Upper lobe of left lung (tissue), 6 donors: ENCODE measurements at places on chromosomes 13 and 19. TPM values are rescaled to one million over a fixed set of nuclear protein-coding genes. Genes with fewer than 3 reads are reported as not detected.

- no peak for DNase-seq
- no peaks in the 10 kb centered on the region for H3K4me1 ChIP-seq
- no peaks in the 10 kb centered on the region for H3K36me3 ChIP-seq
- no peaks in the 10 kb centered on the region for H3K27me3 ChIP-seq
Observed at GRCh38 chr13:112530861-112531260, 57.1 kb downstream of the TUBGCP3 start.

DNA sequence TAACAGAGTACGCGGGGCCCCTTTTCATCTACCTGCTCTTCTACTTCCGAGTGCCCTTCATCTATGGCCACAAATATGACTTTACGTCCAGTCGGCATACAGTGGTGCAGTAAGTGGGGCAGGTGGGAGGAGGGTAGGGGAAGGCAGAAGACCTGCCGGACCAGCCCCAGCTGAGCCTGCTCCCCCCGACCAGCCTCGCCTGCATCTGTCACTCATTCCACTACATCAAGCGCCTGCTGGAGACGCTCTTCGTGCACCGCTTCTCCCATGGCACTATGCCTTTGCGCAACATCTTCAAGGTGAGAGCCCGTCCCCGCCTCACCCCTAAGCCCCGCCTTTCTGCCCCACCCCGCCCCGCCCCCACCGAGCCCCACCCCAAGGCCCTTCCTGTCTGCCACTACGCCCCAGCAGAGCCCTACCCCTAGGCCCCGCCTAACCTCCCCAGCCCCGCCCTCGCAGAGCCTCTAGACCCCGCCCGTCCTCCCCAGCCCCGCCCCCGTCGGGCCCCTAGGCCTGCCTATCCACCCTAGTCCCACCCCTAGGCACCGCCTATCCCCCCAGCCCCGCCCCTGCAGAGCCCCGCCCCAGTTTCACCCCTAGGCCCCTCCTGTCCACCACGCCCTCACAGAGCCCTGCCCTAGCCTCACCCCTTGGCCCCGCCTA is 7.7 kb downstream of the NDUFB7 start:
- peaks cover 15% of the 10 kb centered on the region for H3K36me3 ChIP-seq
- no peak overlapping the region for H3K27ac ChIP-seq
- H3K4me3 ChIP-seq: no peak overlapping the region

GRCh38 chr13:21420706-21421105 is 38.4 kb downstream of the ZDHHC20 start:
- no peaks in the 10 kb centered on the region for H3K27me3 ChIP-seq
- no peak for DNase-seq
- H3K27ac ChIP-seq: no peak overlapping the region

DNA sequence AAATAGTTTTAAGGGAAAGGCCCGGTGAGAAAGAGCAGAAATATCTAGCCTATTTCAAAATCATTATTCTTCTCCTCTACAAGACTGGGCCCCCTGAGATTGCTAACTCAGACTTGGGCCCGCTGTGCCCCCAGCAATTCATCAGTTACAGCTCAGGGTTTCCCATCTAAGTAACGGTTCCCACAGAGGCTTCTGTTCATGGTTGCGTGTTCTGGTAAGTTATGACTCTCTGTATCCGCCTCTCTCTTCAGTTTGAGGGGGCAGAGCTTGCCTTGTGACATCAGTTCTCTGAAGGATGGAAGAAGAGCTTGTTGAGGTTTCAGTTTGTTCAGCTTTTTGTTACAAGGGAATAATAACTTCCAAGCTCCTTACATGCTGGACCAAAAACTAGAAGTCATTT is 11.6 kb downstream of the ZNF57 start:
- no peak for DNase-seq
- H3K27ac ChIP-seq: no peak overlapping the region
- H3K36me3 ChIP-seq: peaks cover 10% of the 10 kb centered on the region
- no peaks in the 10 kb centered on the region for H3K4me1 ChIP-seq

DNA sequence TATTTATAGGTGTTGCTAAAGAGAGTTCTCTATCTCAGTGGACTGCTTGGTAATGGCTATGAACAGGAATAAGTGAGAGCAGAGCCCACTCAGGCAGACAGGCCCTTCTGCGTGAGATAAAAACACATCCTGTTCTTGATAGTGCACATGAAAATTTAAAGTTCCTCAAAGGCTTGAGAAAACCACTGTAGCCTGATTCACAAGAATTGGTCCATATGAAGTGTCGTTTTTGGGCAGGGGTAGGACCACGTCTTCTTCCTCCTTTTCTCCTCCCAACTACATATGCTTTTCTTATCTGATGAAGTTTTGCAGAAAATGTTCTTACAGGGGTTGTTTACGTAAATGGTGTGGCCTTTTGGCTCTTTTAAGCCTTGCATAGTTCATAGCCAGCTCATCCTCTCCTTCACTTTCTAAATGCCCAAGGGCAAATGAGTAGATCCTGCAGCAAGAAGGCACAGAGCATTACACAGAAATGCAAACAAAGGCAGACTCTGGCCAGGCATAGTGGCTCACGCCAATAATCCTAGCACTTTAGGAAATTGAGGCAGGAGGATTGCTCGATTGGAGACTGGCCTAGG is 53.8 kb downstream of the RNF6 start:
- H3K27me3 ChIP-seq: no peaks in the 10 kb centered on the region
- DNase-seq: no peak
- no peak overlapping the region for H3K4me3 ChIP-seq
- no peaks in the 10 kb centered on the region for H3K4me1 ChIP-seq
- H3K27ac ChIP-seq: no peak overlapping the region
- no peaks in the 10 kb centered on the region for H3K36me3 ChIP-seq

- H3K36me3 ChIP-seq: no peaks in the 10 kb centered on the region
- no peak overlapping the region for H3K27ac ChIP-seq
- no peak overlapping the region for H3K4me3 ChIP-seq
- H3K27me3 ChIP-seq: no peaks in the 10 kb centered on the region
- no peak for DNase-seq
- no peaks in the 10 kb centered on the region for H3K4me1 ChIP-seq
Observed at GRCh38 chr19:27997069-27997468, 1215.9 kb downstream of the UQCRFS1 start.

DNA sequence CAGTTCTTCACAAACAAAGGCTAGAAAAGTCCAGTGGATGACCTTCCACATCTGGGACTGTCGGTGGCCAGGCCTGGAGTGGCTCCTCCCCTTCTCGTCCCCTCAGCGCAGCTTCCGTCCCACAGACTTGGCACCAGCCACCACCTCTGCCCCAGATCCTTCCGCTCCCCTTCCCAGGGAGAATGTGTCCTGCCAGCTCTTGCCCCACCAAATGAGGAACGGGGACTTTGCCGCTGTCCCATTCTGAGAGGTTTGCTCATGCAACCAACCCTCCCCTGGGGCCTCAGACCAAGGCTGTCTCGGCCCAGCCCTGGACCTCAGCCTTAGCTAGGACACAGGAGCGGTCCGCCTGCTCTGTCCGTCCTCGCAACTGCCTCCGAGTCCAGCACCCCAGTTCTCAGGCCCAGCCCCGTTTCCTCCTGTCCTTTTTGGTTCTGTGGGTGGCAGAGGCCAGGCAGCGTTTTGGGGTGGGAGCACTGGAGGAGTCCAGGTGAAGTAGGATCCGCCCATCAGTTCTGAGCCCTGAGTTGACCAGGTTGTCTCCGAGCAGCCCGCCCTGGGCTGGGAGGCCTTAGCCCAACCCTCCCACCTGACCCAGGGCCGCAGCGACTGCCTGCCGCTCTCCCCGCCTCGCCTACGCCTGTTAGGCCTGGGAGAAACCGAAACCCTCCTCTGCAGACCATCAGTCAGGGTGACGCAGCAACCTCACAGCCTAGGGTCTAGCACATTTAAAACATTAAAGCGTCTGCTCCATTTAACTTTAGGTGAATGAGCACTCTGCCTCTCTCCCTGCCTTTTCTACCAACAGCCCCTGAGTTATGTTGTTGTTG is 284.3 kb downstream of the FOXO1 start:
- H3K4me3 ChIP-seq: no peak overlapping the region
- H3K4me1 ChIP-seq: no peaks in the 10 kb centered on the region
- no peaks in the 10 kb centered on the region for H3K36me3 ChIP-seq
- DNase-seq: no peak

DNA sequence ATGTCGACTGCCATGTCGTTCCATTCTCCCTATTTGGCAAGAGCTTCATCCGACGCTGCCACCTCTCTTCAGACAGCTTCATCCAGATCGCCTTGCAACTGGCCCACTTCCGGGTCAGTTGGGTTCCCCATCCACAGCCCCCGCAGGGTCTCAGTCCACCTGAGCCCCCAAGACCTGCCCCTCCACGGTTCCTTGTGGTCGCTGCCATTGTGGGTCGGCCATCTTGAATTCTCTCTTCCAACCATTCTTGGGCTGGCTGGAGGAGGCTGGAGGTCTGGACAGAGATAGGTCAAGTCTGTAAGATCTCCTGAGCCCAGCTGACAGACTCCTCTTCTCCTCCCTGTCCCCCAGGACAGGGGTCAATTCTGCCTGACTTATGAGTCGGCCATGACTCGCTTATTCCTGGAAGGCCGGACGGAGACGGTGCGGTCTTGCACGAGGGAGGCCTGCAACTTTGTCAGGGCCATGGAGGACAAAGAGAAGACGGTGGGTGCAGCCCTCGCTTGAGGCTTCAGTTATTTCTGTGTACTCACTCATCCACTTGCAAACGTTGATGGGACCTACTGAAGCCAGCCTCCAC is 19.5 kb downstream of the CPT1C start:
- no peak overlapping the region for H3K4me3 ChIP-seq
- no peaks in the 10 kb centered on the region for H3K36me3 ChIP-seq

DNA sequence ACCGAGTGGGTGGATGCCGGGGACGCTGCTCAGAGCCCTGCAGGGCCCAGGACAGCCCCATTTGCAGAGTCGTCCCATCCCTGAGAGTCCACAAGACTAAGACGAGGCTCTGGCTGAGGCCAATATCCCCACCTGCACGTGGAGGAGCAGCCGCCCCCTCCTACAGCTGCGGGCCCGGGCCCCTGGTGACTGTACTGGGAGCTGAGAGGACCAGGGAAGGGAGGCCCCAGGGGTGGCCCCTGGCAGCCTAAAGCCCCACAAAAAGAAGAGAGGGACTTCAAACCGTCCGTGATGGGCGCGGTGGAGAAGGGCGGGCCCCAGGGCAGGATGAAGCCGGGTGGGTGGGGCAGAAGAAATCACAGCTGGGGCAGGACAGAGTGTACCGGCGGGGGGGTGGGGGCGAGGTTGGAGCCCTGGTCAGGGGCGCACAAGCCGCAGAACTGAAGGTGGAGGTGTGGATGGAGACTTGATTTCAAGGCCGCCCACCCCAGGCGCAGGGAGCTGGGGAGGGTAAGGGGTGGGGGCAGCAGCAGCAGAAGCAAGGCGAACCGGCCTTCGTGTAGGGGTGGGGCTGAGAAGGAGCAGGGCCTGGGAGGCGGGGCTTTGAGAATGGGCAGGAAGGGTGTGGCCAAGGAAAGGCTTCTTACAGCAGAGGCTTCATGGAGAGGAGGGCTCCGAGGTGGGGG is 12.9 kb downstream of the CFD start:
- H3K36me3 ChIP-seq: peaks cover 81% of the 10 kb centered on the region
- no peaks in the 10 kb centered on the region for H3K27me3 ChIP-seq
- DNase-seq: peak; percentile 48
- H3K4me3 ChIP-seq: no peak overlapping the region

GRCh38 chr13:25046985-25047511 is 48.9 kb upstream of the PABPC3 start:
- H3K4me1 ChIP-seq: peaks cover 8% of the 10 kb centered on the region
- no peaks in the 10 kb centered on the region for H3K27me3 ChIP-seq
- no peak overlapping the region for H3K27ac ChIP-seq
- peak overlapping the region; percentile 19 for H3K4me3 ChIP-seq
- peak; percentile 82 for DNase-seq

GRCh38 chr19:36528921-36529518 is 949 bp upstream of the ZNF260 start:
- peaks cover 8% of the 10 kb centered on the region for H3K36me3 ChIP-seq
- H3K27me3 ChIP-seq: no peaks in the 10 kb centered on the region
- peak overlapping the region; percentile 62 for H3K4me3 ChIP-seq
- no peak for DNase-seq
- peaks cover 13% of the 10 kb centered on the region for H3K4me1 ChIP-seq

- H3K36me3 ChIP-seq: no peaks in the 10 kb centered on the region
- no peak overlapping the region for H3K27ac ChIP-seq
- DNase-seq: no peak
- H3K4me1 ChIP-seq: peaks cover 13% of the 10 kb centered on the region
- no peaks in the 10 kb centered on the region for H3K27me3 ChIP-seq
Observed at GRCh38 chr19:36420961-36421748, 2.7 kb upstream of the ZFP82 start.

- H3K4me3 ChIP-seq: no peak overlapping the region
- no peaks in the 10 kb centered on the region for H3K27me3 ChIP-seq
- no peak for DNase-seq
- no peaks in the 10 kb centered on the region for H3K4me1 ChIP-seq
- no peaks in the 10 kb centered on the region for H3K36me3 ChIP-seq
Observed at GRCh38 chr13:46313024-46313423, 74.0 kb downstream of the RUBCNL start.

DNA sequence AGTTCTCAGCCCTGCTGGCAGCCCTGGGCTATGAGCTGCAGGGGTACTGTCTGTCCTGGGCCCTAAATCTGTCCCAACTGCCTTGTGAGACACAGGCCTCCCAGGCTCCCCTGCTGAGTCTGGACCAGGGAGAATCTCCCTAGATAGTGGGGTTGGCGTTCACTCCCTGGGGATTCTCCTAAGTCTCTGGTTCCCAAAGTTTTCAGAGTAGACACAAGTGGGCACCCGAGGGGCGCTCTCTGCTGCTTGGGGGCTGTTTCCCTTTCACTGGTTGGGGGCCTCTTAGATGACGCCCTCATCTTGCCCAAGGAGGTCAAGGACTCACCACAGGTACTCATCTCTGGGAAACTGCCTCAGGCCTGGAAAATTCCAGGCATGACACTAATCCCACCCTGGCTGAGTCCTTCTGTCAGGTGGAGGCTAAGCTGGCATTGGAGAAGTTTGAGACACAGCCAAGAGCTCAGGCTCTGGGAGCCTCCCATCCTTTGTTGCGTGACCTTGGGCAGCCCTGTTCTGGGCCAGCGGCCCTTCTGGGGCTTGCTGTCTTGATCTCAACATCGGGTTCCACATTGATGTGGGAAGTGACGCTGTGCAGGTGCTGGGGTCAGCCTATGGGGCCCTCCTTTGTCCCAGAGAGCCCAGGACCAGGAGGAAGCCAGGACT is 3.9 kb downstream of the RPL18A start:
- no peaks in the 10 kb centered on the region for H3K27me3 ChIP-seq
- peaks cover 39% of the 10 kb centered on the region for H3K36me3 ChIP-seq
- no peak for DNase-seq
- H3K27ac ChIP-seq: no peak overlapping the region
- peaks cover 16% of the 10 kb centered on the region for H3K4me1 ChIP-seq

GRCh38 chr19:35549174-35549788 is 3.9 kb downstream of the TMEM147 start:
- peaks cover 13% of the 10 kb centered on the region for H3K36me3 ChIP-seq
- H3K27me3 ChIP-seq: no peaks in the 10 kb centered on the region
- peaks cover 18% of the 10 kb centered on the region for H3K4me1 ChIP-seq
- H3K27ac ChIP-seq: no peak overlapping the region
- H3K4me3 ChIP-seq: no peak overlapping the region

The KIR3DL2 gene
- not detected for total RNA-seq

The PLPPR3 gene
- total RNA-seq: 5.3 TPM

The TEX30 gene
- 6.3 TPM for total RNA-seq

The CHST8 gene
- total RNA-seq: not detected

The FLT3LG gene
- total RNA-seq: 6.3 TPM

The ZNF91 gene
- 37.2 TPM for total RNA-seq

The PVR gene
- total RNA-seq: 42.7 TPM
